ENCODE measurements at places on chromosomes 3 and 15.

DNA sequence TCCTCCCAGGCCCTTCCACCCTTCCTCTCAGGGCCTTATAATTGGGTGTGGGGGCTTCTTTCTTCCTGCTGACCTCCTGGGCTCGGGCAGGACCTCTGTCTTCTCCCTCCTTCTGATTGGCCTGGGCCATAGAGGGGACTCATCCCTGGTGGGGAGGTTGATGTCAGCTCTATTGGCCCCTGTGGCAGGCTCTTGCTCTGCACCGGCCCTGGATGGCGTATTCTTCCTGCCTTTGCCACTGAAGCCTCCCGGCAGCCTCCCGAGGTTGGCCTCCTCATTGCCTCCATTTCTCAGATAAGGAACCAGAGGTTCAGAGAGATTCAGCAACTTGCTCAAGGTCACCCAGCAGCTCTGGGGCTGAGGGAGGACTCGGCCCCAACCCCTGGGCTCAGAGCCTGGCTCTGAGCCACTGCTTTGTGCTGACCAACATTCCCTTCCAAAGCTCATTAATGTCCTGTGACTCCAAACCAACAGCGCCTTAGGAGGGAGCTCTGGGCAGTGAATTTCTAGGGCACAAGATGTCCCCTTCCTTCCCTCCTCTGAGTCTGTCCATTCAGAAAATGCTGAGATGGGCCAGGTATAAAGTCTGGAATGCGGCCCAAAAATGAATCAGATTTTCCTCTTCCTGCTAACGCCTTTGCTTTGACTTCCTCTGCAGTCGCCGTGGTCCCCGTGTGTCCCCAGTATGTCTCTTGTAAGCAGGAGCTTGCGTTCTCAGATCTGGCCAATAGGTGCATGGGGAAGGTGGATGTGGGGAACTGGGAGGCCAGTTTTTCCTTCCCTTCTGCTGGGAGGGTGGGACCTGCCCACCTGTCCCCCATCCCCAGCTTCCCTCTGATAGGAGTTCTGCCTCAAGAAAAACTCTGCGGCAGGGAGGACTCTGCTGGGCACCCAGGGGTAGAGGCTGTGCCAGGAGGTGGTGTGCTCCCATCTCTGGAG lies 74.2 kb downstream of the HMCES start:
- DNase-seq, result no peak

DNA sequence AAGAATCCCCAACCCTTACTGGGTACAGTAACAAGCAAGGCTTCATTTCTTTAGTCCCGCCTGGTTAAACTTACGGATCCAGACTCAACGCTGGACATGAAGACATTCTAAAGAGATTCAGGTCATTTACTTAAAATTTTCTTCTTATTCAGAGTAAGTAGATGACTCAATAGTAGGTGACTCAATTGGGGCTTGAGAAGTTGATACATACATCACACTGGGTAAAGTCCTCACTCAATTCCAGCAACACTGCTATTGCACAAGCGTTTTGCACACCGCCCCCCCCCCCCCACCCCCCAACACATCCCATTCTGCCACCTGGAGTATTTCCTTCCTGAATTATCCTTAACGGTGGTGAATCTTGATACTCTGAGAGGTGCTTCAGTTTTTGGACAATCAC lies 610.0 kb downstream of the FOXP1 start:
- DNase-seq, result no peak

DNA sequence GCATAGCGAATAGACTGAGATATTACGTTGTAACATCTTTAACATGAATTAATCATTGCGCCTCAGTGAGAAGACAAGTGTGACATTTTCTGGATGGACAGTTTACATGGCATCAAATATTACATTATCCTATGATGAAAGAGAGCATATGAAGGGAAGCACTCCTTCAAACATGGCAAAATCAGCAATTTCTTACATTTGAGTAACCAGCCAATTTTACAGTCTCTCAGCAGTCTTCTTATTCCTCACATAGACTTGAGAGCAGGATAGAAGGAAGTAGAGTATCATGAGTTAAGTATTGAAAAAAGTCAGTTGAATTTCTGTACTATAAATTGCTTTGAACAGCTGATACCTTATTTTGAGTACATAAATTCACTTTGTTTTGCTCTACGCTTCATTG lies 38.9 kb downstream of the FANCI start:
- no peak for DNase-seq

DNA sequence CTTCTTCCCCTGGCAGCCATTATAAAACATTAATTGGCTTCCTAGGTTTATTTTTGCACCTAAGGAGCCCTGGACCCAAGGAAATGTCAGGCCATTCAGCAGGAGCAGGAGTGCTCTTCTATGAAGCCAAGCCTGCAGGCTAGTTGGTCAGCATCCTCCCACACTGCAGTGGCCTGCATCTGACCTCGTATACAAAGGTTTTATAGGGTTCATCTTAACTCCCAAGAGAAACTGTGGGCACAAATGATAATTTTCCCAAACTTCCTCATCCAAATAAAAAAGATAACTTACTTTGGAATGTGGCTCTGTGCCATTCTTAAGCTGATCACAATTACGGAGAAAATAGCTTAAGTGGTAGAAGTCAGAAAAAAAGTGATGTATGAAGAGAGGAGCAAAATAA lies 19.4 kb downstream of the PLSCR1 start:
- no peak for DNase-seq

Measured in Kasumi-1 (cell line).